Brain (organoid and tissue), 16 donors: ENCODE measurements at places on chromosomes 2 and 18. TPM values are rescaled to one million over a fixed set of nuclear protein-coding genes. Genes with fewer than 3 reads are reported as not detected.

Gene WNT6
- 0.56 TPM for polyA plus RNA-seq

Gene TBR1
- polyA plus RNA-seq = 9.4 TPM

Gene CHRND
- not detected for polyA plus RNA-seq

Gene CDH2
- polyA plus RNA-seq = 85.4 TPM

Gene GCA
- 24.6 TPM for polyA plus RNA-seq

Gene RAB17
- 7.5 TPM for polyA plus RNA-seq

Gene SERPINB4
- polyA plus RNA-seq = not detected

Gene PRSS56
- polyA plus RNA-seq = not detected

Gene SLC4A1AP
- polyA plus RNA-seq = 19.9 TPM

Gene CFAP53
- 0.80 TPM for polyA plus RNA-seq

Gene ID2
- 145 TPM for polyA plus RNA-seq

Gene GAL3ST2
- polyA plus RNA-seq = not detected

Gene VWA3B
- 1.1 TPM for polyA plus RNA-seq

Gene FIGN
- polyA plus RNA-seq = 3.6 TPM

Gene MEP1B
- not detected for polyA plus RNA-seq

Gene FEV
- 5.9 TPM for polyA plus RNA-seq

Gene RANBP2
- 10.2 TPM for polyA plus RNA-seq

Gene ACTG2
- 1.6 TPM for polyA plus RNA-seq

Gene TFCP2L1
- 11.5 TPM for polyA plus RNA-seq

Gene XRCC5
- 271 TPM for polyA plus RNA-seq

Gene SLC5A7
- polyA plus RNA-seq = not detected

Gene COL4A3
- polyA plus RNA-seq = 0.15 TPM

Gene ALK
- polyA plus RNA-seq = 0.41 TPM

Gene LHCGR
- not detected for polyA plus RNA-seq

Gene REG3A
- polyA plus RNA-seq = not detected

Gene RNF125
- polyA plus RNA-seq = 1.2 TPM

Gene ZBTB7C
- 20.7 TPM for polyA plus RNA-seq

Gene CD8A
- 2.7 TPM for polyA plus RNA-seq

Gene CIB4
- not detected for polyA plus RNA-seq

Gene SCLY
- polyA plus RNA-seq = 31.5 TPM

Gene GPR35
- polyA plus RNA-seq = 1.5 TPM

Gene YES1
- polyA plus RNA-seq = 8.2 TPM

Gene ALPP
- not detected for polyA plus RNA-seq

Gene SERPINB11
- not detected for polyA plus RNA-seq

Gene LDAH
- 9.1 TPM for polyA plus RNA-seq

Gene MTX2
- polyA plus RNA-seq = 42.3 TPM

Gene DYSF
- 41.9 TPM for polyA plus RNA-seq

Gene EIF4E2
- polyA plus RNA-seq = 54.7 TPM

Gene GNAL
- polyA plus RNA-seq = 2.7 TPM

Gene ACVR1
- 14.2 TPM for polyA plus RNA-seq

Gene MATN3
- 2.0 TPM for polyA plus RNA-seq

Gene UGT1A10
- polyA plus RNA-seq = not detected

Gene GKN1
- polyA plus RNA-seq = not detected

Gene RAX
- polyA plus RNA-seq = 0.24 TPM

Gene APCDD1
- 36.8 TPM for polyA plus RNA-seq

Gene WDSUB1
- polyA plus RNA-seq = 12.9 TPM

Gene LOXHD1
- polyA plus RNA-seq = not detected

Gene AP1S3
- 0.88 TPM for polyA plus RNA-seq

Gene GPR45
- 0.34 TPM for polyA plus RNA-seq

Gene AUP1
- polyA plus RNA-seq = 77.9 TPM

Gene NPHP1
- polyA plus RNA-seq = 3.6 TPM

Gene RBMS1
- polyA plus RNA-seq = 10.0 TPM
